ENCODE measurements at places on chromosomes 7 and 10. TPM values are rescaled to one million over a fixed set of nuclear protein-coding genes. Genes with fewer than 3 reads are reported as not detected.

ANKRD61 gene
- total RNA-seq = not detected

ELFN1 gene
- not detected for total RNA-seq

CHAT gene
- not detected for total RNA-seq

ST8SIA6 gene
- 7.0 TPM for total RNA-seq

GRCh38 chr10:15140698-15141097 lies 27.8 kb downstream of the NMT2 start:
- H3K27ac ChIP-seq = no peak overlapping the region
- H3K4me3 ChIP-seq = no peak overlapping the region
- no peak for DNase-seq
- no peaks in the 10 kb centered on the region for H3K4me1 ChIP-seq
- H3K36me3 ChIP-seq = peaks cover 8% of the 10 kb centered on the region

GRCh38 chr10:37623506-37623905 lies 233.9 kb downstream of the ZNF248 start:
- no peaks in the 10 kb centered on the region for H3K27me3 ChIP-seq
- no peaks in the 10 kb centered on the region for H3K36me3 ChIP-seq
- H3K4me3 ChIP-seq = no peak overlapping the region
- H3K4me1 ChIP-seq = no peaks in the 10 kb centered on the region
- H3K27ac ChIP-seq = no peak overlapping the region

- H3K4me3 ChIP-seq = no peak overlapping the region
- no peaks in the 10 kb centered on the region for H3K27me3 ChIP-seq
- no peaks in the 10 kb centered on the region for H3K4me1 ChIP-seq
Measured at GRCh38 chr7:47956220-47956619, 8.0 kb upstream of the PKD1L1 start.

DNA sequence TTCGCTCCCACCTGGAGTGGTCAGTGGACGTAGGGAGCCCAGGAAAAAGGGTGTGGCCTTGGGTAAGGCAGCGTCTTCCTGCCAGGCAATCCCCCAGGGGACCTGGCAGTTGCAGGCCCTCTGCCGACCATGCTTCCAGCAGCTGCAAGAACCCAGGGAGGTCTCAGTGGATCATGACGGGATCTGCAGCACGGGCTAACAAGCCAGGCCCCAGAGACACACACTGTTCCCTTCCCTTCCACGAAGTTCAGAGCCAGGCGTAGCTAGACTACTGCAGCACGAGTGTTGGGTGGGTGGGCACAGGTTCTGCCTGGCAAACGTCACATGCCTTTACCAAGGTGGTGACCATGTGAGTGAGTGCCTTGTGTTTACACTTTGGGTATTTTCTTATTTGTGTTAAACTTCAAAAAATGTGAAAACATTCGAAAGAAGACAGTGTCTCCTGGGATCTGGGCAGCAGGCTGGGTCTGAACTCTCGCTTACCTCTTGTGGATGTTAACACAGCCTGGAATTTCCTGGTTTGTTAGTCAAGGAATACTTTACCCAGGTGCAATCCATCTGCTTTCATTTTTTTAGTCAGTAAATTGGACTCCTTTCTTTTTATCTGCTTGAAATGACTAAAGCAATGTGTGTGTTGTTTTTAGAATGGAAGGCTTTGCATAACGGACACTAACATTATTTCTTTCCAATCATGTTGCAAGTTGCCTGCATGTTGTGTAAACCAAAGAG lies 48.2 kb upstream of the VIPR2 start:
- no peak overlapping the region for H3K4me3 ChIP-seq
- no peaks in the 10 kb centered on the region for H3K4me1 ChIP-seq
- H3K36me3 ChIP-seq = no peaks in the 10 kb centered on the region
- H3K27me3 ChIP-seq = no peaks in the 10 kb centered on the region

DNA sequence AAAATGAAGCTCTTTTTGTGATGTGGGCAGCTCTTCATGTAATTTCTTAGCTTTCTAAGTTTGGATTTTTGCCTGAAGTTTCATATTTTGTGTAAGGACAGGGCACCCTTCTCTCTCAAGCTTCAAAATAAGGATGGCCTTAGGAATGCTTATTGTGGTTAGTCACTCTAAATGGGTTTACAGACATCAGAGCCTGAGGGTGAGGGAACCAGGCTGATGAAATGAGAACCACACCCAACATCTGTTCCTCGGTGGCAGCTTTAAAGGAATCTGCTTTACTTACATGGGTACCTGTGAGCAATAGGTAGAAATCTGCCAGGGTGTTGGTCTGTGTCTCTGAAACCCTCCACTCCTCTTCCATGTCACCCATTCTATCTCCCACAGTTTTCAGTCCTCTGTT lies 174.3 kb downstream of the EMX2 start:
- H3K4me3 ChIP-seq = no peak overlapping the region
- H3K27me3 ChIP-seq = no peaks in the 10 kb centered on the region
- no peaks in the 10 kb centered on the region for H3K4me1 ChIP-seq
- H3K27ac ChIP-seq = no peak overlapping the region
- DNase-seq = no peak

DNA sequence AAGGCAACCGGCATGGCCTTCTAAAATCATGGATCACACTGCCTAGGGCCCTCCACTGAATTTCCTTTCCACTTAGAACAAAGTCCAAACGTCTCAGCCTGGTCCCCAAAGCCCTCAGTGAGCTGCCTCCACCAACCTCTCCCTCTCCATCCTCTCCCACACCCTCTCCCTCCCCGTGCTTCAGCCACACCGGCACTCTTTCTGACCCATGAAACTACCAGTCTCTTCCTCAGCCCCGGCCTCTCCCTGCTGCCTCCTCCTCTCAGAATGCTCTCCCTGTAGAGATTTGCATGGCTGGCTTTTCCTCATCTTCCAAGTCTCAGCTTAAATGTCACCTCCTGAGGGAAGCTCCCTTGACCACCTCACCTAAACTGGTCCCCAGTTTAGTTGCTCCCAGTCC lies 219.0 kb upstream of the ZMIZ1 start:
- no peak for DNase-seq
- H3K4me1 ChIP-seq = no peaks in the 10 kb centered on the region
- no peak overlapping the region for H3K27ac ChIP-seq
- no peak overlapping the region for H3K4me3 ChIP-seq

GRCh38 chr10:78351283-78351682 lies 317.6 kb downstream of the RPS24 start:
- no peak overlapping the region for H3K27ac ChIP-seq
- H3K27me3 ChIP-seq = no peaks in the 10 kb centered on the region
- H3K4me1 ChIP-seq = no peaks in the 10 kb centered on the region
- DNase-seq = no peak

DNA sequence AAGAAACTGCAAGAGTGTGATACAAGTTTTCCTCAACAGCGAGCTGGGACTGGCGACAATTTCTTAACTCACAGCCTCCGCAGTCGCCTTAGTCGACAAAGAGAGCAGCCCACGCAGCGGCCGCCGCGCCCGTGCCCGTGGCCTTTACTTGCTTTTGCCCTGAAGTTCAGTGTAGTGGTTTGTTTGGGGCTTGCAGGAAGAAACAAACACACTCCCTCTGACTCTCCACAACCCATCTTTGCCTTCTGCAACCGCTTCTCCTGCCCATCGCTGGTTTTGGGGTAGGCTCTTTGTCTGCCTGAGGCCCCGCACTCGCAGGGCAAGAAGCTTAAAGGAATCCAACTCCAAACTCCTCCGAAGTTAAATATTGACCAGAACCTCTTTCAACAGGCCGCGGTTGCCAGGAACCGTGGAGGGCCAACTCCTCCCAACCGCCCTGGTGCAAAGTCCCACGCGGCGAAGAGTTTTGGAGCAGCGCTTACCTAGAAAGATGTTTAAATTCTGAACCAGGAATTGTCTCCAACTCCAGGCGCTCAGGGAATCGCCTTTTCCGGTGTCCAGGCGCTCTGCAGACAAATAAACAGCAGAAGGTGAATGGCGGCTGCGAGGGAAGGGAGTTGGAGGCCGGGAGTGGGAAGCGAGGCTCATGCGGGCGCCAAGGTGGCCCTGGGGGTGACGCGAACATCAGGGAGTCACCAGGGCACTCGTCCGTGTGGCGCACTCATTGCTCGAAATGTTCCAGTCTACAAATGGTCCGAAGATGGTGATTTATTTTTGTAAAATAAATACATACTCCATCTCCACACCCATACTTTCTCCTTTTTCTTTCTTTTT lies 8.3 kb downstream of the HOXA4 start:
- H3K4me3 ChIP-seq = peak overlapping the region; percentile 18
- DNase-seq = peak; percentile 83
- no peaks in the 10 kb centered on the region for H3K27me3 ChIP-seq
- peak overlapping the region; percentile 86 for H3K27ac ChIP-seq
- no peaks in the 10 kb centered on the region for H3K36me3 ChIP-seq
- H3K4me1 ChIP-seq = peaks cover 21% of the 10 kb centered on the region
